ENCODE measurements at places on chromosomes 16 and 17. TPM values are rescaled to one million over a fixed set of nuclear protein-coding genes. Genes with fewer than 3 reads are reported as not detected.

DNA sequence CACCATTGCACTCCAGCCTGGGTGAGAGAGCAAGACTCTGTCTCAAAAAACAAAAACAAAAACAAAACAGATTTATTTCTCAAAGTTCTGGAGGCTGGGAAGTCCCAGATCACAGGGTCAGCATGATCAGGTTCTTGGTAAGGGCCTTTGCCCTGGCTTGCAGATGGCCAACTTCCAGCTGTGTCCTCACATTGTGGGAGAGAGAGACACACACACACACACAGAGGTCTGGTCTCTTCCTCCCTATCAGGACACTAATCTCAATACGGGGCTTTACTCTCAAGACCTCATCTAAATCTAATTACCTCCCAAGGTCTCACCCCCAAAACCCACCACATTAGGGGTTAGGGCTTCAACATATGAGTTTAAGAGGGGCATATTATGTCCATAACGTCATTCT is 26.4 kb upstream of the TAOK1 start:
- H3K27me3 ChIP-seq = no peaks in the 10 kb centered on the region
- H3K4me1 ChIP-seq = no peaks in the 10 kb centered on the region
- no peak for DNase-seq
- no peaks in the 10 kb centered on the region for H3K36me3 ChIP-seq
- no peak overlapping the region for H3K4me3 ChIP-seq

Gene PRR29
- polyA plus RNA-seq = 5.6 TPM

DNA sequence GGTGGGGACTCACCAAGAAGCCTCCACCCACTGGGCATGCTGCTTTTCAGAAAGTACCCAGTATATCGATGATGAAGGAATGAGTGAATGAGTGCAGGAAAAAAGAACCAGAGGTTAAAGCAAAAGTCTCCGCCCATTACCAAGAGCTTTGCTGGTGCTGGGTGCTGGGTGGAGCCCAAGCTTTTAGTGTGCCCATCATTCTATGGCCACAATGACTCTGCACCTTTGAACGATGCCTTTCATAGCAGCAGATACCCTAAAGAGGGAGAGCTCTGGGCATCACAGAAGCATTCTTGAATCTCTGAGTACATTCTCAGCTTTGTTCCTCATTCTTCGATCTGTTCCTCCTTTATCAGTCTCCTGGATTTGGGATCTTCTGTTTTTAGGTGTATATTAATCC is 450.7 kb upstream of the CCL2 start:
- H3K4me3 ChIP-seq = no peak overlapping the region
- no peaks in the 10 kb centered on the region for H3K27me3 ChIP-seq
- no peak overlapping the region for H3K27ac ChIP-seq
- H3K36me3 ChIP-seq = no peaks in the 10 kb centered on the region
- DNase-seq = no peak

Gene OR3A2
- polyA plus RNA-seq = 0.79 TPM

DNA sequence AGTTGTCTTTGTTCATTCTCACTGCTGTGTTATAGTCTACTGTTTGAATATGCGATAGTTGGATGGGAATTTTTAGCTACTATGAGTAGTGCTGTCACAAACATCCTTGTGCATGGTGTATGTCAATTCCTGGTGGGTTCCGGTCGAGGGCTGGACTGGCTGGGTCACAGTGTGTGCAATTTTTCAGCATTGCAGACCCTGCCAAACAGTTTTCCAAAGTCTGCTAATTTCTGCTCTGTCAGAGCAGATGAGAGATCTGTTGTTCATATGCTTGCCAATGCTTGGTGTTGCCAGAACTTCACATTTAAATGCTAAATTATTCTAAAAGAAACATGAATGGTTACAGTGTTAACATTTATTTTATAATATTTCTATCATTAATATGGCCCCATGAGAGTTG is 3.6 kb upstream of the C16orf96 start:
- H3K27ac ChIP-seq = no peak overlapping the region
- H3K4me1 ChIP-seq = peaks cover 6% of the 10 kb centered on the region
- no peaks in the 10 kb centered on the region for H3K36me3 ChIP-seq
- H3K4me3 ChIP-seq = no peak overlapping the region

Gene GP1BA
- polyA plus RNA-seq = not detected

- no peak overlapping the region for H3K27ac ChIP-seq
- no peak for DNase-seq
- no peaks in the 10 kb centered on the region for H3K4me1 ChIP-seq
- no peaks in the 10 kb centered on the region for H3K27me3 ChIP-seq
- no peak overlapping the region for H3K4me3 ChIP-seq
- no peaks in the 10 kb centered on the region for H3K36me3 ChIP-seq
Observed at GRCh38 chr17:70434536-70435490, 265.5 kb downstream of the KCNJ2 start.
